ENCODE measurements at places on chromosomes 4 and X. TPM values are rescaled to one million over a fixed set of nuclear protein-coding genes. Genes with fewer than 3 reads are reported as not detected.

The VEGFD gene
- total RNA-seq: not detected

The TCP11X2 gene
- total RNA-seq: not detected

The PDLIM3 gene
- total RNA-seq: not detected

The GAGE12E gene
- not detected for total RNA-seq

The HTR2C gene
- total RNA-seq: not detected

The FMR1NB gene
- total RNA-seq: not detected

The CXCL5 gene
- total RNA-seq: not detected

The NR0B1 gene
- not detected for total RNA-seq

The NLGN4X gene
- not detected for total RNA-seq

The SOD3 gene
- not detected for total RNA-seq

The TMPRSS11B gene
- not detected for total RNA-seq

The ARHGAP36 gene
- not detected for total RNA-seq

The PPP1R2C gene
- not detected for total RNA-seq

The BMP3 gene
- total RNA-seq: not detected

The PAGE1 gene
- not detected for total RNA-seq

The ZRSR2 gene
- 21.1 TPM for total RNA-seq

The FDCSP gene
- total RNA-seq: not detected

The MAGEE1 gene
- total RNA-seq: 11.4 TPM

The PPP1R3F gene
- total RNA-seq: 6.1 TPM
